ENCODE measurements at places on chromosomes 16 and 17.
A peak's percentile ranks its signal among the peaks of the same experiment; 100 is the strongest.

- DNase-seq: no peak
These were observed 19.0 kb downstream of the IRF8 start for GRCh38 chr16:85917959-85918358.

DNA sequence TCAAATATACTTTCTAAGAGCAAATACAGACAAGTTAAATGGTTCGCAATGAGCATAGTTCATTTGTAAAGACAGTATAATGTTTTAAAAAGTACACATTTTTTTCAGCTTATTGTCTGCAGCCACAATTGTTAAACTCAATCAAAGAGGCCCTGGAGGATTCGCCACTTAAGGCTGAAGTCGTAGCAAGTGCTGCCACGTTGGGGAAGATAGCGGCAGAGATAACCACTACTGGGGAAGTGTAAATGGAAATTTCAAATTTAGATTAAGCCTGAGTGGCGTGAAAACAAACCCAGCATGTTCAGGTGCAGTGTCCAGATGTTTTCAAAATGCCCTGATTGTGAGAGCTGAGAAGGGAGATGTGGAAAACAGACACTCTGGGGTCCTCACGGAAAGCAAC, 8.4 kb downstream of the PMP22 start:
- DNase-seq: no peak

DNA sequence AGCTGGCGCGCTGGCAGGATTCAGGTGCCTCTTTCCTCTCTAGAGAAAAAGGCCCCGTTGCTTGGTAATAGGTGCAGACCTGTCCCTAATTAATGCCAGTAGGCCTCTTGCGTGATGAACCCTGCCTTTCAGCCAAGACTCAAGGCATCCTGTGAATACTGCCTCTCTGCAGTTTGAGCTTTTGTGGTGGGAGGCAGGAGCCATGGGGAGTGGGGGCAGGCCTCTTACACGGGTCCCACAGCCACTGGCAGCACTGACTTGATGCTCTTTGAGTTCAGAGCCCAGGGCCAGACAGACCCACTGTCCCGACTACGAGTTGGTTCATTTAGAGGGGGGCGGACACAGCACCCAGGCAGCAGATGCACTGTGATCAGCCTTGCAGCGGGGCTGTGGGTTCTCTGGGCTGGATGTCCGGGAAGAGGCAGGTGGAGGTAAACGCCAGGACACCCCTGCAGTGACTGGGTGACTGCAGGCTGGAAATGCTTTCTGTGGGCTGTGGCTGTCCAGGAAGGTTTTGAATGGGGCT, 237.0 kb downstream of the SEC14L1 start:
- DNase-seq: no peak

DNA sequence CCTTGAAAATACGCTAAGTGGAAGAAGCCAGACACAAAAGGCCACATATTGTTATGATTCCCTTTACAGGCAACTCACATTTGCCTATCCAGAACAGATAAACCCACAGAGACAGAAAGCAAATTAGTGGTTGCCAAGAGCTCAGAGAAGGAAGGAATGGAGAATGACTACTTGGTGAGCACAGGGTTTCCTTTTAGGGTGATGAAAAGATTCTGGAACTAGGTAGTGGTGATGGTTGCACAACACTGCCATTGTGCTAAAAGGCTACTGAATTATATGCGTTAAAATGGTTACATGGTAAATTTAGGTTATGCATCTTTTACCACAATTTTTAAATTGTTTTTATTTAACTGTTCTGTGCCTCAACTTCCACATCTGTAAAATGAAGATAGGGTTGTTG, 4.4 kb downstream of the COPRS start:
- DNase-seq: no peak

- no peak for DNase-seq
These were observed 18.9 kb upstream of the TBX21 start for GRCh38 chr17:47713980-47714700.

DNA sequence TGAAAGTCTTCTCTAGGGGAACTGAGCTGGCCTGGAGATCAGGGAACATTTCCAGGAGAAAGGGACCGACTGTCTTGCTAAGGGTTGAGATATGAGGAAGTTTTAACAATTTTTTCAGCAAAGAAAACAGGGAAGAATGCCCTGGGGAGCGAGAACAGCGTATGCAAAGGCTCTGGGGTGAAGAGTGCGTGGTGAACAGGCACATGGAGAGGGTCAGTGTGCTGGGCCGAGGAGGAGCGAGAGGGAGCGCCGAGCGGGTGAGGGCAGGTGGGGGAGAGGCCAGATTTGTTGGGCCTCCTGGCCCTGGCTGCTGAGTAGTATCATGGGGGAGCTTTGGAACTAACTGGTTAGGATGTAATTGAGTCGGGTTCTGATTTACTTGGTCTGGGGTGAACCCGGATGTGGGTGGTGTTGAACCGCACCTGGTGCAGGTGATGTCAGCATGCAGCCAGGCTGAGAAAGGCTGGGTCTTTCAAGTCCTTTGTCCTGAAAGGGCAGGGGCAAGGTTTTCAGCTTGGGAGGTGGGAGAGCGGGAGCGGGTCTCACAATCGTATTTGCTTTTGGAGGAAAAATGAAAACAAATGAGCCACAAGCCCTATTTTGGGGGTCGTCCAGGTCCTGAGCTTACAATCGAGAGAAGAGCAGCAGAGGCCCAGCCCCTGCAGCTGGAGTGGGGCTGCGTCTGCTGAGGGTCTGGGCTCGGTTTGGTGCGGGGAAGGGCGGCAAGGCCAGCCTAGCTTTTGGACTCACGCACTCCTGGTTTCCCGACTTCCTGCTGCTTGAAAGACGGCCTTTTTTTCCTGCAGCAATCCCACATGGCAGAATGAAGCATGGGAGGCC, 11.1 kb upstream of the WFDC1 start:
- DNase-seq: no peak

- no peak for DNase-seq
These were observed 2.8 kb downstream of the WNK4 start for GRCh38 chr17:42783062-42783790.

GRCh38 chr17:34816848-34817247, 144.4 kb downstream of the CCT6B start:
- no peak for DNase-seq

DNA sequence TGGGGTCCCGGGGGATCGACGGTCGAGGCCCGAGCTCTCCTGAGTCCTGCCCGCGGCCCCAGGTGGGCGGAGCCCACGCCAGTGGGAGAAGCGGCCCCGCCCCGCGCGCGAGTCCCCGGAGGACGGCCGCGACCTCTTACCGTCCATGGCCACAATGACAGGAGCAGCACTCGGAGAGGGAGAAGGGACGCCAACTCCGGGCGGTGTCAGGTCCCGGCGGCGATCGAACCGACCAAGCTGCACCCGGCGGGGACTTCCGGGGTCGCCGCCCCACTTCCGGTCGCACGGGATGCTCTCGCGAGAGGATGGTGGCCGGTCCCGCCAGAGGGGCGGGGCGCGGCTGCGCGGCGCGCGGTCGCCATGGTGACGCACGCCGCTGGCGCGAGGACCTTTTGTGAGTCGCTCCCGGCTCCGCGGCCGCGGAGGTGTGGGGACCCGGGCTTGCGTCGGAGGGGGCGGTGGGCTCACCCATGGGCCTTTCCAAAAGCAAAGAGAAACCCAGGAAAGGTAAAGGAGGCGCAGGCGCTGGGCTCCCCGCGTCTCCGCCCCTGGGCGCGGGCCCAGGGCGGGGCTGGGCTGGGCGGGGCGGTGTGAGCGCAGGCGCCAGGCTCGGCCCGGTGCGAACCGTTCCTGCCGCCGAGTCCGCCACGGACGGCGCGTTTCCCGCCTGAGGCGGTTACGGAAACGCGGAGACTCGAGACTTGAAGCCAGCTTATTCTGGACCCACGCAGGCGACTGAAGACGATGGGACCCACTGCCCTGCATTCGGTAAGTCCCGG, at the start of the genes CHMP1A and SPATA33:
TSS of gene CHMP1A (minus strand) at position 267 of the 779 bp plus-strand sequence. CDS start at position 147, 120 bp downstream.
TSS of gene SPATA33 (plus strand) at position 395 of the 779 bp plus-strand sequence. CDS start at position 471, 76 bp downstream.
- peak; percentile 83 for DNase-seq

DNA sequence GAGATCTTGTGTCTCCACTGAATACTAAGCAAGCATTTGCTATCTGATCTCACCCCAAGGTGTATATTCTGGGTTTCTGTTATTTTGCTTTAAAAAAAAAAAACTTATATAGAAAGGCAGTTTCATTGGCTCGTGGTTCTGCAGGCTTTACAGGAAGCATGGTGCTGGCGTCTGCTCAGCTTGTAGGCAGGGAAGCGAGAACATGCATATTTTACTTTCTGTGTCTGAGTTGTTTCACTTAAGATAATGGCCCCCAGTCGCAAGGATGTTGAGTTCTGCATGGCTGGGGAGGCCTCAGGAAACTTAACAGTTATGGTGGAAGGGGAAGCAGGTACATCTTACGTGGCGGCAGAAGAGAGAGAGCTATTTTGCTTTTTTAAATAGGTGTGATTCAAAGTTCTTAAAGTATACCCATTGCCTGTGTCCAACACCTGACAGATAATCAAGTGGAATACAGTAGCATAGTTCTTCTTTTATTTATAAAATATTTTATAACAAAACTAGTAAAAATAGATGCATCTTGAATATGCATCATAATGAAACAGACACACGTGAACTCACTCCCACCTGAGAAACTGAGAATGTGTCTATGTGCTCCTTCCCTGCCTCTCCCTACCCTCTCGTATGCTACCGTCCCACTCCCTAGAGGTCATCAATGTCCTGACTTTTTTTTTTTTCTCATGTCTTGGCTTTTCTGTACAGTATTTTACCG, 15.4 kb upstream of the ARHGAP17 start:
- no peak for DNase-seq

DNA sequence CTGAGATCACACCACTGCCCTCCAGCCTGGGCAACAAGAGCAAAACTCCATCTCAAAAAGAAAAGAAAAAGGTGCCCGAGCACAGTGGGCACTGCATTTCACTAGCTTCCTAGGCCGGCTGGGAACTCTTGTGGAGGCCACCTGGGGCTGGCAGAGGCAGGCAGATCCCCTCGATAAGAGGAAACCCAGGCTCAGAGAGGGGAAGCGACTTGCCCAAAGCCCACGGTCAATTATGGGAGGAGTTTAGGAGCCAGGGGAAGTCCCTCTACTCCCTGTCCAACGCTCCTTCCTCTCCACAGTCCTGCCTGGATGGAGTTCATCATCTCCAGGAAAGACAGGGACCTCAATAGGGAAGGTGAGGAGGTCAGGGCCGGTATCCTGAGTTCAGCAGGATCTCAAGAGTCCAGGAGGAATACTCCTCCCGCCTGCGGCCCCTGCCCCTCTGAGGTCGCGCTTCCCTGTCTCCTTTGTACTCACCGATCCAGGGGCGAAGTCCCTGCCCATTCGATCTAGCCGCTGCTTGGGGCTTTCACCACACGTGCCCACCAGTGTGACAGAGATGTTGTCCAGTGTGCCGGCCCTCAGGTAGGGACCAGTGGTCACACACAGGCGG, 841 bp downstream of the ALOXE3 start:
- DNase-seq: no peak

- DNase-seq: no peak
These were observed 279.2 kb upstream of the RPL38 start for GRCh38 chr17:73924114-73924908.

- no peak for DNase-seq
These were observed 13.4 kb downstream of the ITGAL start for GRCh38 chr16:30485818-30486436.

DNA sequence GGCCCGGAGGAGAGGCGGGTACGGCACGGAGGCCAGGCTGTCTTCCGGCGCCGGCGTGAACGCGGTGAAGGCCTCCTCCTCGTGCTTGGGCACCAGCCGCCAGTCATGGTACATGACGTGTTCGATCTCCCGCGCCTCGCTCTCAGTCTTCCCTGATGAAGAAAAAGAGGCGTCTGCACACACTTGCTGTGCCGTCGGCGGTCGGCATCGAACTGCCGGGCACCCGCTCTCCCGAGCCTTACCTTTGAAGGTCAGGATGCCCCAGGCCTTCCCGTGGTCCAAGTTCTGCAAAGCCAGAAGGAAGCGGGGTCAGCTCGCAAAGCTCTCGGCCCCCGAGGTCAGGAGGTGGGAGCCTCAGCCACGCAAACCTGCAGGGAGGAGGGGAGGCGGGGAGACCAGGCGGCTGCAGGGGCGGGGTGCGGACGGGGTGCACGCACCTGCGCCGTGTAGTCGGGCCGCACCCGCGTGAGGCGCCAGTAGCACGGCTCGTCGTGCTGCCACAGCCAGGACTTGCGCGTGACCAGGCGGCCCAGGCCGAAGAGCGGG, at the start of gene EME2:
TSS of gene EME2 (plus strand) at position 449 of the 546 bp plus-strand sequence. CDS start 418 bp downstream, outside the sequence.
- DNase-seq: peak; percentile 50

DNA sequence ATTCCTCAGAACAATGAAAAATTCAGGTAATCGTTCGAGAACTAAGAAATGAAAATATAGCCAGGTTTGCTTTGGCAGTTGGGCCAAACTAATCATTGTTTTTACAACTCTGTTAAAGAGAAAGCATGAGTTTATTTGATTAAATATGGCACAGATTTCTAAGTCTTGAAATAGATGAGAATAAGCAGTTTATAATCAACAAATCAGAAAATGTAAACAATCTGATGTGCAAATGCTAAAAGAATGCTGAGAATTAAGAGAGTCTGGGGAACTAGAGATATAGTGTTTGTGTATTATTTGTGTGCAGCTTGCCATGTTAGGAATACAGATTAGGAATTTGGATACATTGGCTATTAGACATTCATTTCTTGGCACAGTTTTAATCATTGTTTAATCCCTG, 212.5 kb downstream of the TANC2 start:
- DNase-seq: no peak

DNA sequence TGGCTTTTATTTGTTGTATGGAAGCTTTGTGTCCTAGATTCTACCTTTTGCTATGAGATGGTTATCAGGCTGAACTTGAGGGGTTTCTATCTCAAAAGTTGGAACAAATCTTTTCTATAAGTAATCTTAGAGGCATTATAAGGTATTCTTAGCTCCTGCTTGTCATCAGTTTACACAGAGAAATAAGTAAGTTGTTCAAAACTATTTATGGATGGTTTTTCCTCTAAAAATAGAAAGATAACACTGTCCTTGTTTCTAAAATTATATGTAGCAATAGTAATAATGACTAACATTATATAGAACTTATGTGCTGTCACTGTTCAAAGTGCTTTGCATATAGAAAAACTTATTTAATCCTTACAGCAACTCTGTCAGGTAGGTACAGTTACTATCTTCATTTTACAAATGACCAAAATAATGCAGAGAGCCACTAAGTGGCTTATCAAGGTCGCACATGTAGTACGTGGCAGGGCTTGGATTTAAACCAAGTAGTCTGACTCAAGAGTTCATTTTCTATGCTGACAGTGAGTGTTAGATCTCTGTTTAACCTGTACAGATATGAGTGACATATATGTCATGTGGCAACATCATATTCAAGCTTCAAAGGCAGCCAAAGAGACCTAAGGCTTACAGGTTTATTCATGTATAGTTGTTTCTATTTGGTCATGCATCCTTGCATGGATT, 59.0 kb downstream of the PHKB start:
- no peak for DNase-seq

GRCh38 chr16:89641458-89642119, 15.9 kb downstream of the CHMP1A start:
- DNase-seq: no peak

GRCh38 chr16:4882000-4882632, 34.8 kb downstream of the UBN1 start:
- peak; percentile 18 for DNase-seq
